Stimulated activated CD4-positive, alpha-beta T cell treated with anti-CD3 and anti-CD28 coated beads, Interleukin-1b, Interleukin-23, amount 100 ng/mL, for 24 hours (primary cell): ENCODE measurements at places on chromosomes 6 and 20.

DNA sequence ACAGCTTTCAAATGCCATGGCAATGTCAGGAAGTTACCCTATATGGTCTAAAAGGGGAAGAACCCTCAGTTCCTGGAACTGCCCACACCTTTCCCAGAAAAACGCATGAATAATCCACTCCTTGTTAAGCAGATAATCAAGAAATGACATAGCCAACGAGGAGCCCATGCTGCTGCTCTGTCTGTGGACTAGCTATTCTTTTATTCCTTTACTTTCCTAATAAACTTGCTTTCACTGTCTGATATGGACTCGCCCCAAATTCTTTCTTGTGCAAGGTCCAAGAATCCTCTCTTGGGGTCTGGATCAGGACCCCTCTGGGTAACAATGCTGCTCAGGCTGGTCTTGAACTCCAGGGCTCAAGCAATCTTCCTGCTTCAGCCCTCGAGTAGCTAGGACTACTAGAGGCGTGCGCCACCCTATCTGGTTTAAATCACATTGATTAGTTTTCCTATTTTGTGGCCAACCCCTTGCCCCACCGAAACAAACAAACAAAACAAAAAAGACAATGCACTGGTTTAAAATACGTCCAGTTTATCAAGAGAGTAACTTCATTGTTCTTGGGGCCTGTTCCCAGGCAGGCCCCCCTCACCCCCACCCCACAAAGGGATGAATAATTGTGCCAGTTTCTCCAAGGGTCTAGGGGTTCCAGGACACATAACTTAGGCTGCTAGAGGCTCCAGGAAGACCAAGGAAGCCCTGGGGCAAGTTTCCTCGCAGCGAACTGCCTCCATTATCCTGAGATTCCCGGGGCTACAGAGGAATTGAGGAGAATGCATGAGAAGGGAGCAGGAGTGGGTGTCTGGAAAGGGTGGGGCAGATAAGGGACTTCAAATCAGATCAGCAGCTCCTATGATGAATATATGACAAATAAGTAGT is 10.1 kb upstream of the AKAP12 start:
- DNase-seq, result no peak

GRCh38 chr6:92848459-92848858 is 570.9 kb downstream of the EPHA7 start:
- no peak for DNase-seq

DNA sequence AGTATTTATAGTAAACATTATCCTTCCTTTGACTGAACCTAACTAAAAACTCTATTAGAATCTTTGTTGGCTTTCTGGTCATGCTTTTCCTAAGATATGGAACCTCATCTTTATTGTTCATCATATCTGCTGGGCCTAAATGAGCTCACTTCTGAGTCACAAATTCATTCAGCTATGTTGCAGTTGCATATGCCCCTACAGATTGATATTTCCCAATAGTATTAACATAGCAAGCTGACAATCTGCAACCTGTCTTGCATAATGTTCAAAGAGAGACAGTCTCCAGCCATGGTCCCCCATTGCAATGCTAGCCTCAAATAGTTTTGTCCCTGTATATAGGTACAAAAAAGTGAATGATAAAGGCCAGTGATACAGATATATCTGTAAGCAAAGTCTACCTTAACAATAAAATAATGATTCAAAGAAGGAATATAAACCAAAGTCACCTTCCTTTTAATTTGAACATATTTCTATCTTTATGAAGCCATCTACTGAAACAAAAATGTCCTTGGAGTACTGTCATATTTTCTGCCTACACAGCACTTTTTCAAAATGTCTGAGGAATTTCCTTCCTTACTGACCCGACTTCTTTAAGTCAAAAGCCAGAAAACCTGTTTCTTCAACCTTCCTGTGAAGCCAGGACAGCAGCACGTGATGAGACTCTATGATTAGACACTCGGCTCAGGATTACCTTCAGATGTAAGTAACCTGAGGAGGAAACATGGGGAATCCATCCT is 140.7 kb downstream of the UBE3D start:
- no peak for DNase-seq

GRCh38 chr6:161379834-161380582 is 106.1 kb upstream of the AGPAT4 start:
- no peak for DNase-seq

GRCh38 chr6:11418290-11418905 is 119.2 kb upstream of the TMEM170B start:
- no peak for DNase-seq

- no peak for DNase-seq
Measured at GRCh38 chr20:3786126-3786484, 435 bp downstream of the CENPB start.

- no peak for DNase-seq
Measured at GRCh38 chr6:2731281-2731909, 19.3 kb downstream of the MYLK4 start.

- DNase-seq, result no peak
Measured at GRCh38 chr6:54681987-54682386, 164.6 kb upstream of the FAM83B start.

DNA sequence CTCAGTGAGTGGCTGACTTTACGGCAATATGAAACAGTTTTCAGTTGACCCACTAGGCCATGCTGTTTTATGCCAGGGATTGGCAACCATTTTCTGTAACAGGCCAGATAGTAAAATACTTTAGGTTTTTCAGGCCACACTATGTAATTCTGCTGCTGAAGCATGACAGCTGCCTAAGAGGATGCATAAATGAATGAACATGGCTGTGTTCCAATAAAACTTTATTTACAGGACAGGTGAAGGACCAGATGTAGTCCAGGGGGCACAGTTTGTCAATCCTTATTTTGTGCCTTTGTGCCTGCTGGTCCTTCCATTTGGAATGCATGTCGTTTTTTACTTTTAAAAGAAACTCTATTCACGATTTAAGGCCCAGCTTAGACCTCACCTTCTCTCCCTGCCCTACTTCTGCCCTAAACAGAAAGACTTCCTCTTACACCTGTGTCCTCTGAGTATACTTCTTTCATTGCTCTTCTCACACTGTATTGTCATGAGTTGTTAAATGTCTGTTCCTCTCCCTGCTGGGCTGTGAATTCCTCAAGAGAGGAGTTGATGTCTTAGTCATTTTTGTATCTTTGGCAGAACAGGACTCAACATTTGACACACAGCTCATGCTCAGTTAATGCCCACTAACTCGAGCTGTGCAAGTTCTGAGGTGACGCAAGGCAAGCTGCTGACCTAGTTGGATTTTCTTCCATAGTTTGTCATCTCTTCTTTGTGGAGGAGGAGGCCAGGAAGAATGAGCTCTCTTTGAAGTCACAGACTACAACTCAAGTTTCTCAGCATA is 90.1 kb upstream of the MAP7 start:
- no peak for DNase-seq

DNA sequence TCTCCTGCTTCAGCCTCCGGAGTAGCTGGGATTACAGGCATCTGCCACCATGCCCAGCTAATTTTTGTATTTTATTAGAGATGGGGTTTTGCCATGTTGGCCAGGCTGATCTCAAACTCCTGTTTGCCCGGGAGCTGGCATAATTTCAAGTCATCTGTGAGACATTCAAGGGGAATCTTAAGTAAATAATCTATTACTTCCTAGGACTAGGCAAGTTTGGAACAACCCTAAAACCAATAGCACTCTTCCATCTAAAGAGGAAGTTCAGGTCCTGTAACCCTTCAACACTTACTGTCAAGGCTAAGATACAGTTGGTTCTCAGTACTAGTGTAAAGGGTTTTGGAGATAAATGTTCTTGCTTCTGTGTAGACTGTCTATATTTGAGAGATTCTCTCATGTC is 267.8 kb upstream of the IRAK1BP1 start:
- no peak for DNase-seq

GRCh38 chr6:7770111-7770510 is 44.2 kb downstream of the BMP6 start:
- no peak for DNase-seq

DNA sequence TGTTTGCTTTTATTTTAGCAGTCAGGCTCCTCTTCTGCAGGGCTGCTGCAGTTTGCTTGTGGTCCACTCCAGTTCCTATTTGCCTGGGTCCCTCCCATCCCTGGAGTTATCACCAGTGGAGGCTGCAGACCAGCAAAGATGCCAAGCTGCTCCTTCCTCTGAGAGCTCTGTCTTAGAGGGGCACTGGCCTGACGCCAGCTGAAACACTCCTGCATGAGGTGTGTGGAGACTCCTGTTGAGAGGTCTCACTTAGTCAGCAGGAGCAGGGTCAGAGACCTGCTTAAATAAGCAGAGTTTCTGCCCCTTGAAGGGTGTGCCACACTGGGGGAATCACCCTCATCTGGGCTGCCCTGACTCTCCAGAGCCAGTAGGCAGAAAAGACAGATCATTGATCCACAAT is 16.2 kb upstream of the WFDC8 start:
- DNase-seq, result no peak

DNA sequence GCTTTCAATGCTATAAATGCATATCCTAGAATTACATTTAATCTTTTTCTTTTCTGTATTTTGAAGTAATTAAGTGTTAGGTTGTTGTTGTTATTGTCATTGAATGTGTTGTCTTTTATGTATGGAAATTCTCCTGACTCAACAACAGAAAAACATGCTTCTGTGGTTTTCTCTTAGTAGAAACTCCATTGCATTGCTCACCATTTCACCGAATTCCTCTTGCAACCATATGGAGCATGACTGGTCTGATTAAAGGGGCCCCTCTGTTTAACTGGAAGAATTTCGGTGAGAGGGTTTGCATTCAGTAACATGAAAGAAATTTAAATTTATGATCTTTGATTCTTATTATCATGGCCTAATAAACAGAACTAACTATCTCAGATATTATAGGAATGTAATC is 454.3 kb upstream of the JARID2 start:
- DNase-seq, result no peak

DNA sequence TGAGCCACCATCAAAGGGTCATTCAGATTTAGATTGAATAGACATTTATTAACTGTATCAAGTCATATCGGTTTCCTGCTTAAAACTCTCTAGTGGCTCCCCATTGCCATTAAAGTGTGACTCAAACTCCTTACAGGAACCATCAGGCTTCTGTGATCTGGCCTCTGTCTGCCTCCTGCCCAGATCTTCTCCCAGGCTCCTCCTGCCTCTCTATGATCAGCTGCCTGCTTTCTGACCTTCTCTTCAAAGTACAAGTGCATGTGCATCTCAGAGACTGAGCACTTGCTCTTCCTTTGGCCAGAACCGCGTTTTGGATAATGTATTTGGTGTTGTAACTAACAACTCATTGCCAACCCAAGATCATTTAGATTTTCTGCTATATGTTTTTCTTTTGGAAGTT is 52.7 kb downstream of the IL20RA start:
- DNase-seq, result no peak

GRCh38 chr6:131756039-131756438 is 45.2 kb upstream of the CTAGE9 start:
- DNase-seq, result no peak

- DNase-seq, result no peak
Measured at GRCh38 chr6:166592821-166593220, 6.3 kb upstream of the RAMACL start.

DNA sequence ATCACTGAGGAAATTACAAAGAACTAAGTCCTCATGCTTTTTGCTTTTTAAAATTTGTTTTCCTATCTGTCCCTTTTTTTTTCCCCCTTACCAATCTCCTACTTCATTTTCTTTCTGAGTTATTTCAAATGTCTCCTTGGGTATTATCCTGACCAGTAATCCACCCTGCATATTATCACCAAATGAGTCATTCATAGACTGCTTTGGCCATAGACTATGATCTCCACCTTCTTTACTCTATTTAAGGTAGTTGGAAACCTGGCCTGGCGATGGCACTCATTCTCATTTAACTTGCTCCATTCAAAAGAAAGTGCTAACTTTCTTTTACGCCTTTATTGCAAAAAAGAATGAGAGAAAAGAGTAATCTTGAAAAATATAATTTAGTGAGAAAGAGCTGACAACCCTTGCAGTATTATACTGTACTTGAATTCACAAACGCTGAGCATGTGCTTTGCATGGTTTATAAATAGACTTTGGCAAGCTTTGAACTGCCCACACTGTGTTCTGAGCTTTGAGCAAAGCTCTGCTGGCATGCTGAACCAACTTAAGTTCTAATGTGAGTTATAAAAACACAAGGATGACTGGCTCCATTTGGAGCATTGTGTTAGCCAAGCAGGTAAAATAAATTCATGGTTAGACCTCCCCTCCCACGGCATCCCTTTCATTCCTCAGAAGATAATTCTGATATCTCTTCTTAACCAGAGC is 198.9 kb downstream of the NKAIN2 start:
- no peak for DNase-seq

- no peak for DNase-seq
Measured at GRCh38 chr6:35011096-35012041, 122.3 kb downstream of the ANKS1A start.

GRCh38 chr6:64817525-64817924 is 889.5 kb downstream of the EYS start:
- no peak for DNase-seq

- no peak for DNase-seq
Measured at GRCh38 chr6:72746276-72746675, 124.4 kb downstream of the KCNQ5 start.

DNA sequence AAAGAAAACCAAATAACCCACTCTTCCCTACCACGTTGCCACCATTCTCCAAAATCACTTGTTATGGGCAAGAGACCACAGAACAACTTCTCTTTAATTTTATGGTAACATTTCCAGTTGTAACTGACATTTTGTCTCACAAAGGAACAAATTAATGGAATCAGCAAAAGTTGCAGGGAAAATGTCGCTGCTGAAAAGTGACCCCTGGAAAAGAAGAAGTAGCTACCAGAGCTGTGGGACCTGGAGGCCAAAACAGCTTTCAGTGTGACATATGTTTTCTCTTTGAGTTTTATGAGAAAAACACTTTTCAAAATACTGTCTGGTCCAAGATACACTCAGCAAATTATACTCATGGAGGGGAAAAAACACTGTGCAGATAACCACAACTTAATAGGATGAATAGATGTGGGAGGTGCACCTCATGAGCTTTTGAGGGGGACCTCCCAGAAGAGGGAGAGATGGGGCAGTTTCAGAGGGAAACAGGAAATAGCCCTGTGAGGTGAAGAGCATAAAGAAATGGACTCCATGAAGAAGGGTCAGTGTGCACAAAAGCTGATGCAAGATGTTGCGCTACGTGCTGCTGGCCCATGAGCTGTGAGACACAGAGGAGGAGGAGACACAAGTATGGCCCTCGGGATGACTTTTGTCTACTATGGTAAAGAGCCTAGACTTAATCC is 87.3 kb downstream of the DTNBP1 start:
- DNase-seq, result no peak

DNA sequence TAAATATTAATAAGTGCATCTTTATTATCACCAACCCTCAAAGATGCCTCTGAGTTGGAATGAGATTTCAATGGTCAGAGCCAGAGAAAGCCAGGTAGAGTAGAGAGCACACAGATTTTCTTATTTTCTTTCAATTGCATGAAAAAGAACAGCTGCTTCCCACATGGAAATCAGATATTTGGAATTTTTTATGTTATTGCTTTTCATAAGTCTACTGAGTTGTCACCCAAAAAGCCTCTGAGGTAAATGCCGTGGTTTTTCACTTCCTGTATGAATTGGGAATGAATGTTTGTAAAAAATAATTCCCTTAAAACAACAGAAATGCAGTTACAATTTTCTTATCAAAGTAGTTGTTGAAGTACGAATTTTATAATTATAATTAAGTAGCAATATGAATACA is 563.1 kb downstream of the RFPL4B start:
- DNase-seq, result no peak
